ENCODE measurements at places on chromosomes 3 and 15. TPM values are rescaled to one million over a fixed set of nuclear protein-coding genes. Genes with fewer than 3 reads are reported as not detected.

CHST13 gene
- 0.46 TPM for total RNA-seq

RASGRP1 gene
- 0.79 TPM for total RNA-seq

OIP5 gene
- 0.48 TPM for total RNA-seq

ACSBG1 gene
- not detected for total RNA-seq

C3orf20 gene
- total RNA-seq = not detected

GOLGA6L9 gene
- total RNA-seq = 2.3 TPM

GNAT1 gene
- total RNA-seq = not detected

EPHB3 gene
- total RNA-seq = 3.1 TPM

ANKRD63 gene
- total RNA-seq = not detected

CELSR3 gene
- total RNA-seq = 2.2 TPM

OR5K2 gene
- not detected for total RNA-seq

P2RY12 gene
- total RNA-seq = 5.2 TPM

CIP2A gene
- 6.4 TPM for total RNA-seq

ARGFX gene
- total RNA-seq = not detected

GOLGA8G gene
- total RNA-seq = not detected

TLR9 gene
- not detected for total RNA-seq

KBTBD13 gene
- not detected for total RNA-seq

GPR156 gene
- 0.75 TPM for total RNA-seq

NANOGP8 gene
- total RNA-seq = not detected

FSIP1 gene
- 0.44 TPM for total RNA-seq

ACTR8 gene
- total RNA-seq = 16.7 TPM

MLH1 gene
- total RNA-seq = 30.3 TPM

ISG20 gene
- total RNA-seq = 21.3 TPM

NRROS gene
- total RNA-seq = 20.7 TPM

DUOX1 gene
- total RNA-seq = 2.0 TPM

TMEM158 gene
- total RNA-seq = not detected

BFSP2 gene
- total RNA-seq = not detected

CEP152 gene
- total RNA-seq = 7.0 TPM

NLGN1 gene
- total RNA-seq = 5.3 TPM

CP gene
- total RNA-seq = 24.3 TPM

PPIB gene
- total RNA-seq = 352 TPM

CACNA2D2 gene
- total RNA-seq = 3.6 TPM

Data from omental fat pad (tissue), 4 donors.